Natural killer cell treated with Interleukin-12 subunit alpha and Interleukin-12 subunit beta and Interleukin-15 and Interleukin-18, amount 100 ng/mL, for 72 hours (primary cell): ENCODE measurements at places on chromosomes 2 and 18. TPM values are rescaled to one million over a fixed set of nuclear protein-coding genes. Genes with fewer than 3 reads are reported as not detected.

DNA sequence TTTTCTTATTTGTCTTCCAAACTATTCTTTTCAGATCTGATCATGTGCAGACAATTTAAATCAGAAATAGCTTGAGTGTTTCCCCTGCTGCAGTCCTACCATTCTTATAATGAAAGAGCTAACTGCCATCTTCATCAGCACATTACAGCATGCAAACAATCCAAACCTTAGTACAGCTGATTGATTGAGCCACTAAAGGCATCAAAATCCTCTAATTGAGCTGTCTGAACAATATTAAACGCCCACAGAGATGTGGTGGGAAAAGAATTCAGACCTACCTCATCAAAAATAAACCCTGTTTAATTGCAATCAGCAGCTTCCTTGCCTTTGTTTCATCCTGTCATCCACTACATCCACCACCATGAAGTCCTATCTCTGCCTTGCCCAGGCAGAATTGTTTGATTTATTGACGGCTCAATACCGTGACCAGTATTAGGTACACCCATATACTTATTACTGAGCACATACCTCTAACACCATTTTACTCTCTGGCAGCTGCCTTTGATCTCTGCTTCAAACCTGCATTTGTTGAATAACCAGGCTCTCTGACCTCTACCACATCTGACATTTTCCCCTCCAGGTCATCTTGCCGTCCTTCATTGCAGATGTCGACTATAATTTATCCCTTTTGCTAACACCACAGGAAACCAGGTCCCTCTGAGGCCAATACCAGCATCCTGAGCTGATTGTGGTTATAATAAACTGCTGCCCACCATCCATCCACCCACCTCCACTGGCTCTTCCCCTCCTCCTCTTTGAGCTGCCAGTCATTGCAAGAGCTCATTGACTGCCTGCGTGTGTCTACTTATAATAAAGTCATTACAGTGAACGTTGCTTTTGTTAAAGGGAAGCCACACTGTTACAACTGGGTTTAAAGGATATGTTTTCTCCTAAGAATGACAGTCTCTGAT, 78.5 kb downstream of the RBM43 start:
- no peak for DNase-seq

DNA sequence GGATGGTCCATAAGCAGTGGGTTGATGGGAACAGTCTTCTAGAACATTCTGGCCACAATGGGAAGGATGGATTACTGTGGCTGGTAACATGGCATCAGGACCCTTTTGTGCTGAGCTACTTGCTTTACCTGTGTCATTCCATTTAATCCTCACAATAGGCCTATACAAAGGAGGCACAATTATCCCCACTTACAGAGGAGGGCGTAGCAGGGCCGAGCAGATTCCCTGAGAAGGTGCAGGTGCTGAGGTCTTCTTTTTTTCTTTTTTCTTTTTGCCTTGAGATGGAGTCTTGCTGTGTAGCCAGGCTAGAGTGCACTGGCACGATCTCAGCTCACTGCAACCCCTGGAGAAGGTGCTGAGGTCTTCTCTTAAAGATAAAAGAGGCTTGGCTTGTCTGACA, 6.7 kb upstream of the LRRC30 start:
- DNase-seq = no peak

ABI2 gene
- 29.2 TPM for total RNA-seq

GRCh38 chr18:2984703-2985261, 28.2 kb downstream of the LPIN2 start:
- no peak for DNase-seq

DNA sequence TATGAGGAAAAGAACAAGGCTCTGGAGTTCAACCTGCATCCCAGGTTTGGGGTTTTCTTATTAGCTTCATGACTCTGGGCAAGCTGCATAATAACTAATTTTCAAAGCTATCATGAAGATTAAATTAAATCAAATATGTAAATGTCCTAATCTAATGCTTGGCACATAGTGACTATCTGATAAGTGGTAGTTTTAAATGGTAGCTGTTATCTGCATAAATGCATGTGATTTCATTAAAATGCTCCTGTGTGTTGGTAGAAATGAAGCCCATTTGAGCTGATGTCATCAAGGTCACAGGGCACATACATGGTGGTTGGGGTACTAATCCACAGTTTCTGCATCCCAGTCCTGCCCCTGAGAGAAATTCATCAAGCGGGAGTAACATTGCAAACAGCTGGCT, 428.8 kb downstream of the LRATD1 start:
- DNase-seq = no peak

- DNase-seq = no peak
These were observed 88.1 kb downstream of the VSNL1 start for GRCh38 chr2:17628349-17629261.

DNA sequence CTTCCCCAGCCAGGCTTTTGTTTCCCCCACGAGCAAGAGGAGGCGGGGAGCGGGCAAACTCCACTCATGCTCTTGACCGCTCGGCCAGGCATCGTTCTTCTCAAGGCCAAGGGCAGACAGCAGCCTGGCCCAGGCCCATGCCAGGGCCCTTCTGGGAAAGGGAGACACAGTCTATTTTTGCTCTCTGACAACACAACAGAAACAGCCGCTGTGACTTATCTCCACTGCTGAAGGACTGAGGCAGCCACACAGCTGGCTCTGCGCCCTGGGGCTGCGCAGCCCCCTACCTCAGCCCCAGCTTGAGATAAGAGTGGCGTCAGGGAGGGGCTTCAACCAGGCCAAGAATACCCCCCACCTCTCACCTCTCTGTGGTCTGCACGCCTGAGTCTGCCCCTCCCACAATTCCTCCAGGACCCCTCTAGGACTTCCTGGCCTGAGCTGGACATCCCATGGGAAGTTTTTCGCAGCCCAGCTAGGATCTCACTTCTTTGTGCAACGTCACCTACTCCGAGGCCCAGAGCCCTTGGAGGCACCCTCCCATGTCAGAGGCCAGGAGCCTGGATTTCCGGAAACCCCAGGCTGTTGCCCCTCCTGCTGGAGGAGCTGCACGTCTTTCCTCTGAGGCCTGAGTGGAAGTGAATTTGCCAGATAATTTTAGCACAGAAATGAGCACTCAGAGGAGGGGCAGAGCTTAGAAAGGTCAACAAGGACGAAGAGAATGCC, 118.9 kb upstream of the OTOS start:
- no peak for DNase-seq

ASXL3 gene
- not detected for total RNA-seq

MALL gene
- not detected for total RNA-seq

GRCh38 chr2:106537047-106537446, 49.9 kb downstream of the CD8B2 start:
- no peak for DNase-seq

OSBPL6 gene
- 0.42 TPM for total RNA-seq

ANKAR gene
- total RNA-seq = 7.7 TPM

- DNase-seq = no peak
These were observed 206.0 kb downstream of the ATAD2B start for GRCh38 chr2:23720705-23721453.

- peak; percentile 45 for DNase-seq
These were observed 14.2 kb downstream of the ESPNL start for GRCh38 chr2:238114331-238114841.

DNA sequence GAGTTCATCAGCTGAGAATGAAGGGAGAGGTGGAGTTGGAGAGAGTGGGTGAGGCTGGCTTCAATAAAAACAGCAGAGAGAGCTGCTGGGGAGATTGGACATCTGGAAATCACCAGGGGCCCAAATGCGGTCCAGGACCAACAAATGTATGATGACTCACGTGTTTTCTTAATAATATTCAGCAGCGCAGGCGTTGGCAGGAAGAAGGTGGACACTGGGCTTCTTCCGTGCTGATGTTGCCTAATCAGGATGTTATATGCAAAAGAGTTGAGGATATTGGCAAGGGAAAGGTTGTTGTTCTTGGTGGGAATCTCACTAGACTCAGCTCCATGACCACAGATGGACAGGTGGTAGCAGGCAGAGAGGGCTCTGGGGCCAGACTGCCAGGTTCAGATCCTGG, 12.8 kb upstream of the PLA2R1 start:
- no peak for DNase-seq

GRCh38 chr2:110848519-110849030, 116.2 kb downstream of the ACOXL start:
- no peak for DNase-seq

GRCh38 chr2:180952731-180953336, 27.6 kb upstream of the UBE2E3 start:
- no peak for DNase-seq

- no peak for DNase-seq
These were observed 57.9 kb downstream of the CABYR start for GRCh38 chr18:24196764-24197163.

NTSR2 gene
- total RNA-seq = not detected

DNA sequence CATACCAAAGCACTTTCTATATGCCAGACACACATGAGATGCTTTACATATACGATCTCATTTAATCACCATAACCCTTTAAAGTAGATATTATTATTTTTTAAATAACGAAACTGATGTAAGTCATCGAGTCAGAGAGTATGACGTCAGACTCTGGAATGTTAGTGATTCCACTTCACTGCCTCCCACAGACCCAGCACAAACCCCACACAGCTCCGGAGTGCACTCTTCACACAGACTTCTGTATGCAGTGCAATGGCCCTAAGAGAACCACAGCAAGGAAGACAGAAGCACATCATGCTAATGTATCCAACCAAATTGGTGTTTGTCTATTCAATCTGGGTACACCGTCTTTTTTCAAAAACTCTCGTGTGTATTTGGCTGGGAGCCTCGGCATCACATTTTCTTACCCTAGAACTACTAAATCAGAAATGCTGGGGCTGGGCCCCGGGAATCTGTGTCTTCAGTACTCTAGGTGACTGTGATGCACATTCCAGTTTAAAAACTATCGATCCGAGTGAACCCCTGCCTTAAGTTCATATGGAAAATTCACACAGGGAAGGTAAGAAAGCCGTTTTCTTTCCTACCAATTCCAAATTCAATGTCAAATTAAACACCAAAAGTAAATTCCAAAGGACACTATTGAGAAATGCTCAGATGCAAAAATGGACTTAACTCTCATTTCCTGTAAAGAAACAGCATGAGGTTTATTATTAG, 117.7 kb upstream of the ACVR1C start:
- no peak for DNase-seq

RAX gene
- not detected for total RNA-seq

DNA sequence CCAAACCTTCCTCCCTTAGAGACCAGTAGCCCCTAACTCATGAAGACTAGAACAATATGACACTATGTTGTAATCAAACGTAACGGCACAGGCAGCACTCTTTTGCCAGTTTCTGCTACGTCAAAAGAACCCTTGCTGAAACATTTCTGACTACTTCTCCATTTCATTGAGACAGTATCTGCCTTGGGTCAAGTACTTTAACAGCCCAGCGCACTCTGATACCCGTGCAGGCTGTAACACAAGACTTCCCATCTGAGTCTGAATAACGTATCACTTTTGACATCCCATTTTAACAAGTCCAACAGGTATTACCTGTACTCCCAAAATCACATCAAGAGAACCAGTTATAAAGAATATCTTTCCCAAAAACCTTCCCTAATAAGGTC, 38.4 kb downstream of the TBC1D8 start:
- no peak for DNase-seq

GRCh38 chr2:69960821-69961220, 610 bp downstream of the ASPRV1 start:
- no peak for DNase-seq

DNA sequence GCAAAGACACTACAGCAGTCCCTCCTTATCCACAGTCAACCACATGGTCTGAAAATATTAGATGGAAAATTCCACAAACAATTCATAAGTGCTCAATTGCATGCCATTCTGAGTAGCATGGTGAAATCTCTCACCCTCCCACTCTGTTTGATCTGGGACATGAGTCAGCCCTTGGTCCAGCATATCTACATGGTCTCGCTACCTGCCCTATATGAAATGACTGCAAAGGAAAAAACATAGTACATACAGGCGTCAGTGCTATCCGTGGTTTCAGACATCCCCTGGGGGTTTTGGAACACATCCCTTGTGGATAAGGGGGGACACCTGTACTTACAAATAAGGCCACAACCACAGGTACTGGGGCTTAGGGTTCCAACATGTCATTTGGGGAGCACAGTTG, 73.7 kb downstream of the CABLES1 start:
- DNase-seq = no peak

GRCh38 chr2:45178359-45178758, 169.1 kb upstream of the SIX2 start:
- DNase-seq = no peak

- no peak for DNase-seq
These were observed 16.8 kb downstream of the DBI start for GRCh38 chr2:119383410-119384140.

GRCh38 chr2:32274289-32274688, 3.4 kb upstream of the YIPF4 start:
- DNase-seq = no peak

ASB18 gene
- total RNA-seq = not detected

DNA sequence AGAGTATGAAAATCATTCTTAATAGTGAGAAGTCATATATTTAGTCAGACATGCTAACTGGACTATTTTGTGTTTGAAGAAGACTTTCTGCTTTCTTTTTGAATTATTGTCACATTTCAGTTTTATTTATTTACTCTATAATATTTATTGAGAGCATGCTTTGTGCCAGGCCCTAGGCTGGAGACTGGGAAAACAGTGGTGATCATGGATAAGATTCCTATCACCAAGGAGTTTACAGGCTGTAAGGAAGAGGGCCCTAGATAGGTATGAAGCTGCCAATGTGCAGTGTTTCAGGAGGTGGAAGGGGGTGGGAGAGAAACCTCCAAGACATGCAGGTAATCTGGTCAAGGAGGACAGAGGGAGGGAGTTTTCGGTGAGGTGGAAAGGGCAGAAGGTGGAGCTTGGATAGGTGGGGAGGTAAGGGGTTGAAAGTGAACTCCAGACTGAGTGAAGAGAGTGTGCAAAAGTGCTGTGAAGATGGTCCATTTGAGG, 207.5 kb downstream of the ARHGAP15 start:
- no peak for DNase-seq

DNA sequence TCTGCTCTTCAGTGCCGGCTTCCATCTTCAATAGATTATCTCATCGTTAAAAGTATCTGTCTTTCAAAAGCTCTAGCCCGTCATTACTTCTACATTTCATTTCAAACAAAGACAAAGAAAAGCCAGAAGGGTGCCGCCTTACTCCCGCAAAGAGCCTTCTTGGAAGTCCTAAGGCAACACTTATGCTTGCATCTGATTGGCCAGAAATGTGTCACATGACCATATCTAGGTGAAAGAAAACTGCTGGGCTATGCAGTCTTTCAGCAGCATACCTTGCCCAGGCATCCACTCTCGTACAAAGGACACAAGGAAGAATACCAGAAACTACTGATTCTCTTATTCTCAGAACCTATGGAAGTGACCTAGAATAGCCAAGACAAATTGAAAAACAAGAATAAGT, 217.1 kb upstream of the SLC35G4 start:
- no peak for DNase-seq

DNA sequence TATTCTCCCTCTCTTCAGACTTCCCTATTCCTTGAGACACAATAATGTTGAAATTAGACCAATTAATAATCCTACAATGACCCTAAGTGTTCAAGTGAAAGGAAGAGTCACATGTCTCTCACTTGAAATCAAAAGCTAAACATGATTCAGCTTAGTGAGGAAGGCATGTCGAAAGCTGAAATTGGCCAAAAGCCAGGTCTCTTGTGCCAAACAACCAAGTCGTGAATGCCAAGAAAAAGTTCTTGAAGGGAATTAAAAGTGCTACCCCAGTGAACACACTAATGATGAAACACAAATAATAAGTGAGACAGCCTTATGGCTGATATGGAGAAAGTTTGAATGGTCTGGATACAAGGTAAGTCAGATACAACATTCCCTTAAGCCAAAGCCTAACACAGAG, 115.4 kb downstream of the PXDN start:
- DNase-seq = no peak
